NCI-H1417 treated with DMSO at 0.1 percent for 48 hours (cell line): ENCODE measurements at places on chromosomes 16 and 17.

DNA sequence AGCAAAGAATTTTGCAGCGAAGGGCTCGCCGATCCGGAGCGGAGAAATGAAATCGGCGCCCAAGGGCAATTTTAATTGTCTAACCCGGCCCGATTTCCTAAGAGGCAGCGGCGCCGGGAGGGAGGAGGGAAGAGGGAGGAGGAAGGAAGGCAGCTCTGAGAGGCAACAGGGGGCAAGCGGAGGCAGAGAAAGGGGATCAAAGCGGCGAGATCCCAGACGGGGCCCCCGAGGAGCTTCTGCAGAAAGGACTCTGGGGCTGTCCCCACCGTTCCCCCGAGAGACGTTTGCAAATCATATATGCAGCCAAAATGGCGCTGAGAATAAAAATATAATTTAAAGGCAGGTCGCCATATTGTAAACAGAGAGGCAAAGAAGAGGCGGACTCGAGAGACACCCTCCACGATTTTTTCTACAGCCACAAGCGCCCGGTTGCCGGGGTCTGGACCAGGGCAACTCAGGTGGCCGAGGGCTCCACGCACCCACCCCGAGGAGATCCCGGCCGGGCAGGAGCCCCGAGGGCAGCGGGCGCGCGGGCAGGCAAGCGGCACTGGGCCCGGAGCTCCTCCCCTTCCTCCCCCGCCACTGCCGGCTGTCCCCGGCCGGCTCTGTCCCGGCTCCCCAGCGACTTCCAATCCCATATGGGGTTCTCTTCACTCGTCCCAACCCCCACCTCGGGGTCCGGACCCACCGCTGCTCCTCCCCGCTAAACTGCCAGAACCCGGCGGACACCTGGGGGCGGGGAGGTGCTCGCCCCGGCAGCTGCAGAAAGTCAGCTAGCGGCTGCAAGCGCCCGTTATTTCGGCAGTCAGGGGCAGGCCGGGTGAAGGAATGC lies 1.9 kb downstream of the PHF12 start:
- no peak for DNase-seq

GRCh38 chr16:31330553-31330890 lies 24.5 kb upstream of the ITGAX start:
- DNase-seq = no peak

GRCh38 chr17:35742896-35743477 lies 10.1 kb downstream of the GAS2L2 start:
- DNase-seq = no peak

- DNase-seq = no peak
Observed at GRCh38 chr17:56257075-56257474, 103.8 kb downstream of the ANKFN1 start.

DNA sequence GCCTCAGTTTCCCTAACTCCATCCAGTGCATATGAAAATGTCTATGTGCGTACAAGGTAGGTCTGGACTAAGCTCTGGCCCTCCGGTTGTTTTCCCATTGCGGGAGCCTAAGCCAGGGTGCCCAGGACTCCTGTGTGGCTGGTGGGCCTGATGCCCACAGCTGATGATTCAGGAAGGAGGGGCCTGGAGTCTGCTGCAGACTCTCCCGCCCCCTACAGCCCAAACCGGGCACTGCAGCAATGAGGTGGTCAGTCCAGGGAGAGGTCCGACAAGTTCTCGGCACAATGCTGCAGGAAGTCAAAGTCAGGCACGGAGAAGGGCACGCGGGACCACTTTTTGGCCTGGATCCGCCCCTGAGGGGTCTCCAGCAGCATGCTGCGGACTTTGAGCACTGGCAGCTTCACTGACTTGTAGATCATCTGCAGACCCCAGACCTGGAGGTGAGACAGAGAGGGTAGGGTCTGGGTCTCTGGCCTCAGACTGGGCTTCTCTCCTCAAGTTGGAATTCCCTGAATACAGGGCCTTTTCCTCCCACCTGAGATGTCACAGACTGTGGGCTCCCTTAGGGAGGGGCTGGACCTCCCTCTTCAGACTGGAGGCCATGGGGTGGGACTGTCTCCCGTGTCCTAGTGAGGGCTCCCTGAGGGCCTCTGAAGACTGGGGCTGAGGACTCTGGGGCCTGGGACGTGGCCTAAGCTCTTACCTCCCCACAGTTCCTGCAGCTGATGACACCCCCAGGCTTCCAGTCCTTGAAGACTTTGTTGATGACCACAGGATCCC lies 3.4 kb upstream of the ZNF385C start:
- no peak for DNase-seq

DNA sequence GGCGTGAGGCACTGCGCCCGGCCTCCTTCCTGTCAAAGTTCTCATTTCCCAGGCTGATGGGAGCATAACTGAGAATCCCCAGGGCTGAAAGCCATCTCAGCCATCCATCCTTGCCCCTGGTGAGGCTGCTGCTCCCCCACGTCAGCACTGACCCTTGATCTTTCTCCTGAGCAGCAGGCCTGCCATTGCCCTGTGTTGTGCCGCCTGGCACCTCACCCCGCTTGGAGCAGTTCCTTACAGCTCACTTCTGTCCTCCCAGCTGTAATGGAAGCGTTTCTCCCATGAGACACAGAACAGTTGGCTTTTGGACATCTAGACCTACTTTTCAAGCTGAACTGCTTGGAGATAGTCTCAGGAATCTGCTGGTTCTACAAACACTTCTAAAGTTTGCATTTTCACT lies 51.5 kb downstream of the OR1D5 start:
- DNase-seq = no peak

DNA sequence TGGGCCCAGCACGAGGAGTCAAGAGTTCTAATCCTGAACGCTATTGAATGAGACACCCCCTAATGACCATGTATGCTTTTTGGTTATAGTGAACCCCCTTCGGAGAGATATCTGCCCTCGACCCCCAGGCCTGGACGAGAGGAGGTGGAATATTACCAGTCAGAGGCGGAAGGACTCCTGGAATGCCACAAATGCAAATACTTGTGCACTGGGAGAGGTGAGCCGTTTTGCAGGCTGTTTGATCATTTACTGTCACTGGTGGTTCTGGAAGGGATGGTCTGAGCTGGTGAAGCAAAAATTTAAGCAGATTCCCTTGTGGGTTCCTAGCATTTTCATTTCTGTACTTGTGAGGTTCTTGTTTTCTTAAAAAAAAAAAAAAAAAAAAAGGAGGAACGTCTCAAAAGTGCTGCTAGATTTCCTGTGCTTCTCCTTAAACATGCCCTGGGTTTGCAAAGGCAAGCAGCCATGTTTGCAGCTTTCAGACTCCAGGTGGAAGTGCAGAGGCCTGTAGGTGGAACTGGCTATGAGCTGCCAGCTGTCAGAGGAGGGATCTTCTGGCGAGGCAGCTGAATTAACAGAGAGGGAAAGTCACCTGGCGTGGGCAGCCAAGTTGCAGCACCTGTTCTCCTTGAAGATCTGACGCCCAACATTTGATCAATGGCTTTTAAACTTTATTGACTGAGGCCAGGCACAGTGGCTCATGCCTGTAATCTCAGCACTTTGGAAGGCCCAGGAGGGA lies 3.5 kb downstream of the MARVELD3 start:
- DNase-seq = no peak

GRCh38 chr17:76725580-76726230 lies 701 bp downstream of the JMJD6 start:
- no peak for DNase-seq

DNA sequence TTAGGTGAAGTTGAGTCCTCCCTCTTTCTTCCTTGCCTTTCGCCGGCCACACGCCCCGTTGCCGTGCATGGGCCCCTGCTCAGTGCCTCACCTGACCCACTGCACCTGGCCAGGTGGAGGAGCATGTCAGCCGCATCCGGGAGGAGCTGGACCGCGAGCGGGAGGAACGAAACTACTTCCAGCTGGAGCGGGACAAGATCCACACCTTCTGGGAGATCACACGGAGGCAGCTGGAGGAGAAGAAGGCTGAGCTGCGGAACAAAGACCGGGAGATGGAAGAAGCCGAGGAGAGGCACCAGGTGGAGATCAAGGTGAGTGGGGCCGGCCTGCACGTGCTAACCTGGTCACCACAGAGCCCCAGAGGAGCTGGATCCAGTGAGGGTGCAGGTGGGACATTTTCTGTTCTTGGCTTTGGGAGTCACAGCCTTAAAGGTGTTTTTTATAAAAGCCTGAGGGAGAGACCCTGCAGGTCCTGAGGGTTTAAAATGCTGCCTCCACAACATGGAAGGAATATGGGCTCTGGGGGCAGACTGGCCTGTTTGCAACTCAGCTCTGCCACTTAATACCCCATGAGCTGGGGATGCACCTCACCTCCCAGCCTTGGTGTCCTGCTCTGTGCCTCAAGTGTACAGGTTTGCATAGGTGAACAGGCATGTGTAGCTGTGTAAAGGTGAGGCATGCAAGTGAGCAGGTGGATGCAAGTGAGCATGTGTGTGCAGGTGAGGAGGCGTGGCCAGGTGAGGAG lies 12.1 kb upstream of the DBNDD1 start:
- DNase-seq = no peak
